GM03348 (cell line): ENCODE measurements at places on chromosomes 1 and 21.

DNA sequence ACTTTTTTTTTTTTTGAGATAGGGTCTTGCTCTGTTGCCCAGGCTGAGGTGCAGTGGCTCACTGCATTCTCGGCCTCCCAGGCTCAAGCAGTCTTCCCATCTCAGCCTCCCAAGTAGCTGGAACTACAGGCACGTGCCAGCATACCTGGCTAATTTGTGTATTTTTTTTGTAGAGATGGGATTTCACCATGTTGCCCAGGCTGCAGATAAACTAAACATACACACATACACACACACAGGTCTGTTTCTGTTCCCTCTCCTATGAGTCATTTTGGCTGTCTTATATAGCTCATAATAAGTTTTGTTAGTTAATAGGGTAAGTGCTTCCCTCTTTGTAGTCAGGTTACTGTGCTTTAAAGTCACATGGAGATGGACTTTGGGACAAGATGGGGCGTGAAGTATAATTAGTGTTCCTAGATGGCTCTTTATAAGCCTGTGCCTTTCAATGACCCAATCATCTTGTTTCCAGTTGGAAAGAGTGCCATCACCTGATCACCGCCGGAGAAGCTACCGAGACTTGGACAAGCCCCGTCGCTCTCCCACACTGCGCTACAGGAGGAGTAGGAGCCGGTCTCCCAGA lies 9.1 kb downstream of the PRPF38A start:
- no peak for DNase-seq

DNA sequence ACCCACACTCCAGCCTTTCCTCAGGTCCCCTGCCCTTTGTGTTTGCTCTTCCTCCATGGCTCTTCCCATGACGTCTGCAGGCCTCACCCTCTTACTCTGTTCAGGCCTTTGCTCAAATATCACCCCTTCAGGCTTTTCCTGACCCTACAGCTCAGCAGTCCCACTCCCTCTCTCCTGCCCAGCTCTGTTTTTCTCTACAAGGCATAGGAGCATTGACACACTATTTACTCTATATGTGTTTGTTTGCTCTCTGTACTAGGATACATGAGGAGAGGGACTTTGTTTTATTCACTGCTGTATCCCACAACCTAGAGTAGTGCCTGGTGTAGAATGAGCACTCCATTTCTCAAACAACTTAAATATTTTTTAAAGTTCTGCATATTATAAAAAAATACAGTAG lies 107.4 kb upstream of the COA6 start:
- DNase-seq: no peak

DNA sequence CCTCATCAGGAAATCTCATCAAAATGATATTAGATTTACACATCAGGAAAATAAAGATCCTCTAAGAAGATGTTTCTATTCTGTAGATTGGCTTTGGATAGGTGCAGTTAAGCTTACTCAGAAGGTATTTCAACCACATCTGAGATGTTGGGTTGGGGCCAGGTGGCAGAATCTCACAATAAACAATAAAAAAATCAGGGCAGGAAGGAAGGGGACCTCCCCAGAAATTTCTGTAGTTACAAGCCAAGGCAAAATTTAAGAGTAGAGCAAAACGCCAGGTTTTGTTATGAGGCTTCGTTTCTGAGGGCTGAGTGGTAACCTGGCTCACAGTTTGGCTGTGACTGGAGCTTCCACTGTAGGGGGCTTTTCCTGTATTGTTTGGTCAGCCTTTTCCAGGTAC lies 84.8 kb downstream of the HUNK start:
- no peak for DNase-seq

- DNase-seq: no peak
Measured at GRCh38 chr1:174497478-174497877, 49.7 kb downstream of the GPR52 start.

DNA sequence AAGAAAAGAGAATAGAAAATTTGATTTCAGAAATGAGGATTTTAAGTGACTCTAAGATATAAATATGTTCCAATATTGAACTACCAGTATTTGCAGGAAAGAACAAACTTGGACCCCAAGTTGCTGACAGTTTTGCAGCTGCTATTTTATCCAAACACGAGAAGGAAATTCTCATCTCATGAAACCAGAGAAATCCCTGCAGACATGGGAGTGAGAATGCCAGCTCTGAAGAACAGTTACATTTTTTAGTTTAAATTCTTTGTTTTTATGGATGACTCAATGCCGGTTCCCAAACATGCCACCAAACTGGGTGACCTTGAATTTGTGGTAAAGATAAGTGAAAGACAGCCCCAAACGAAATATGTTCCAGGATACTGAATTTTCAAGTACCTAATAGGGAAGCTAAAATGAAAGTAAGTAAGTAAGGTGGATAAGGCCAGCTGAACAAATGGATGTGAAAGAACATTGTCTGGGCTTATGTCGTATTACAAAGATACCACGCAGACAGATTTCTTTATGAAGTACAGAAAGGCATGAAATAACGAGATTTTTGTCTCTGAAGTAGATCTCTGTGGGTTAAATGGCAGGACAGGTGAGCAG lies 19.9 kb downstream of the TLR5 start:
- no peak for DNase-seq

GRCh38 chr1:204359474-204360255 lies at the start of gene PLEKHA6:
Gene PLEKHA6, minus strand, starts transcription at chr1:204359929. Its CDS starts 86,202 bp downstream, at chr1:204273727.
- peak; percentile 47 for DNase-seq

GRCh38 chr1:181718034-181718433 lies 234.7 kb downstream of the CACNA1E start:
- no peak for DNase-seq

GRCh38 chr1:112011202-112011601 lies 21.7 kb upstream of the KCND3 start:
- DNase-seq: peak; percentile 80

DNA sequence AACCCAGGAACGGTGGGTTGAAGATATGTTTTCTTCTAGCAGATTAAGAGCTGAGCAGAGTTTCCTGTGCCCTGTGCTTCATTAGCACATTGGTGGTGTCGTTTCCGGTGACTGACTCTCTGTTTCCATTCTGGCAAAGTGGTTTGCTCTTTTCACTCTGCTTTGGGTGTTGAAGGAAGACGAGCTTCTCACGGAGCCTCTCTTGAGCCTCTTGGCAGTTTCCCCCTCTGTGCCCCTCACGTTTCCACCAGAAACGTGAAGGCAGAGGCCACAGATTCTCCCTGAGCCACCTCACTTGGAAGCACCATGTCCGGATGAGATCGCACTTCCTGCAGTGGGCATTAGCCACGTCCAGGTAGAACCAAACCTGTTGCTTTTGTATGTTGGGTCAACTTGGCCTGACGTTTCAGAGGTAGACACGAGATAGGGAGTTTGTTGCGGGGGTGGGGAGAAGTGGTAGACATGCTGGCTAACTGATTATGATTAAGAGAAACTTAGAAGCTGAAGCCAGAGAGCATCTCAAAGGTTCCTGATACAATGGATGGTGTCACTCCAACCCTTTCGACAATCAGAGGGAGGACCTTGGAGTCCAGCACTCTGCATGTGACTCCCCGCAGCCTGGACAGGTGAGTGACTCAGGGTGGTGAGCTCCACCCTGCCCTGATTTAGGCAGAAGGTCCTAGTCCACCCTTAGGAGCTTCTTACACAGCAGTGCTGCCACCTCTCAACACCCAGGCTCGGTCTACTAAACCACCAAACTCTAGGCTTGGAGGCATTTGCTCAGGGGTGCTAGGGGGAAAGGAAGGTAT lies at the start of gene LAX1:
LAX1 (plus strand) TSS at position 155 of the 809 bp plus-strand sequence; CDS start at position 538, 383 bp downstream.
- no peak for DNase-seq

- DNase-seq: no peak
Measured at GRCh38 chr1:7578206-7578605, 192.9 kb upstream of the VAMP3 start.

GRCh38 chr1:12462586-12462985 lies 155.4 kb downstream of the DHRS3 start:
- no peak for DNase-seq

DNA sequence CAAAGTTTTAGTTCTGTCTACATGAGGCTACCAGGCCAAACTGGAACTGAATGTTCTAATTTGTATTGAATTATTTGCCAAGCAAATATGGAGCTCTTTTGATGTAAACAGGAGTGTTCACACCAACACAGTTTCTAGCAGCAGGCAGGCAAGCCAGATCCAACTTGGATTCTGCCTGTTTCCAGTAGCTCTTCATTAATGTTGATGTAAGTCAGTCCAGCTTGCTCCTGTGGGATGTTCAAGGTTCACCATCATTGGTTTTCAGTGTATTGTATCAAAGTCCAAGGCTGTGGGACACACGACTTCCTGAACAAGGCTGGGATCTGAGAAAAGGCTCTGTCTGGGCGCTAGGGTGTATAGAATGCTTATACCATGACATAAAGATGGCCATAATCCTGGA lies 68.1 kb downstream of the PAPPA2 start:
- no peak for DNase-seq

- DNase-seq: no peak
Measured at GRCh38 chr1:156935505-156936128, 15.2 kb downstream of the LRRC71 start.

GRCh38 chr1:118698911-118699310 lies 289.2 kb downstream of the TBX15 start:
- DNase-seq: no peak

DNA sequence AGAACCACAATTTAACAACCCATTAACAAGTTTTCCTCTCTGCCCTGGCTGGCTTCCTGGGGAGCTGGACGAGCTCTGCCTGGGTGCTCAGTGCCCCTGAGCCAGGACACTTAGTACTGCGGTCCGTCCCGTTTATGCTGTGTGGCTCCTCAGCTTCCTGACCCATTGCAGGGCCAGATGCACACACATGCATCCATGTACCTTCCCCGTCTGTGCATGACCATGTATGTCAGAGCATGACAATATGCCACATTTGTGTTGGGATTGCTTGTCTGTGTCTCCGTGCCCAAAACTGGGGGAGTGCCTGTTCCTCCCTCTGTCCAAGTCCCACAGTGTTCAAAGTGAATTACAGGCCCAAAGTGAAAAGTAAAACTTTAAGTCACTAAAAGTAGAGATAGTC lies 9.7 kb upstream of the TFF3 start:
- DNase-seq: no peak

DNA sequence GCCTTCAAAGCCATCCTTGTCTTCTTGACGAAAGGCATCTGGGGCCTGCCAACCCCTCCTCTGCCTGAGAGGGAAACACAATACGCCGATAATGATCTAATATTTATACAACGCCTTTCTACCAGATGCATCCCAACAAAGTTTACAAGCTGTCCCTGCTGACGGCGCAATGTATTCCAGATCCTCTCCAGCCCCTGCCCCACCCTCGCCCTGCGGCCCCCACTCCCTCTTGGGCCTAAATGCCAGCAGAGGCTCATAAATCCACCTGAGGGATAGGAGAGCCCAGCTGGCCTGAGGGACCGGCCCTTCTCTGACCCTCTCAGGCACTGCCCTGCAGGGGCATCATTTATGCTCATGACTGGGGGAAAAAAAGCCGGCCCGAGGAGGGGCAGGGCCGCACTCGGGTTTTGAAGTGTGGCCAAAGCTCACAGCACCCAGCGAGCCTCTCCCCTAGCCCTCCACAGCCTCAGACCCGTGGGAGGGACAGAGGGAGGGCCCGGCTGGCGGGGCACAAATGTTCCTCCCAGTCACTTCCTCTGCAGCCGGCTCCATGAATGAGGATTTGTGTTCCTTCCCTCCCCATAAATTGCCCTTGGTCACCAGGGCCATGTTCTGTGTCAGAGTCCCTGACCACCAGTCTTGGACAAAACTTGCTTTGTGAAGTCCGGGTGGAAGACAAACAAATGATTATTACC lies 140.3 kb downstream of the FOXD2 start:
- no peak for DNase-seq

- DNase-seq: no peak
Measured at GRCh38 chr21:46532080-46532479, 72.8 kb downstream of the S100B start.

DNA sequence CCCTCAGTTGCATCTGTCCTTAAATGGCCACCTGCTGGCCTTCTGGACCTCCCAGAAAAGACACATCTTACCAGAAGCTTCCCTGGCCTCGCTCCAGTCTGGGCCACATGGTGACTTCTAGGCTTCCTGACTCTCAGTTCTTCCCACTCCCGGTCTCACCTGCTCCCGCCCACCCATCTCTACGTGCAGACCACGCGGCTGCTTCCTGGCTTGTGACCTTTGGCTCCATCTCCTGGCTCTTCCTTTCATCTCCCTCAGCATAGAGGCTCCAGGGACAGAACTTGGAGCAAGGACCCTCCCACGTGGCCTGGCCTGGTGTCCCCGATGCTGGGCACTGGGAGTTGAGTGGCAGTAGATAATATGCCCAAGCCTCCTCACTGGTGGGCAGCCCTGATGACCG lies 124.9 kb upstream of the IRF2BP2 start:
- no peak for DNase-seq

DNA sequence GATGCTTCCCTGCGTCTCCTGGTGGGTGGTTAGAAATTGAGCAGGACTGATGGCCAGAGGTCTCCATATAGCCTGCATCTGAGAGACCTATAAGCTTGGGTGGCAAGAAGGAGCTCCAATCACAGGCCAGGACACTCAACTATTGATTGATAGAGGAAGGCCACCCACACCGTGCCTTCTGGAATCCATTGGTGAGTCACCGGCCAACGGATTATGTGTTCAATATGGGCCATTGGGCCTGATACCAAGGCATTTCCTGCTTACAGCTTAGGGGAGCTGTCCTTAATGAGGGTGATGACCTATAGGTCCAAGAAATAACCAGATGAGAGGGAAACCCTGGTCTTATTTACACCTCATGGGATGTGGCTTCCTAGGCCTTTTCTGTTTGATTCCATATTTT lies 115.1 kb downstream of the PLPP3 start:
- DNase-seq: no peak

DNA sequence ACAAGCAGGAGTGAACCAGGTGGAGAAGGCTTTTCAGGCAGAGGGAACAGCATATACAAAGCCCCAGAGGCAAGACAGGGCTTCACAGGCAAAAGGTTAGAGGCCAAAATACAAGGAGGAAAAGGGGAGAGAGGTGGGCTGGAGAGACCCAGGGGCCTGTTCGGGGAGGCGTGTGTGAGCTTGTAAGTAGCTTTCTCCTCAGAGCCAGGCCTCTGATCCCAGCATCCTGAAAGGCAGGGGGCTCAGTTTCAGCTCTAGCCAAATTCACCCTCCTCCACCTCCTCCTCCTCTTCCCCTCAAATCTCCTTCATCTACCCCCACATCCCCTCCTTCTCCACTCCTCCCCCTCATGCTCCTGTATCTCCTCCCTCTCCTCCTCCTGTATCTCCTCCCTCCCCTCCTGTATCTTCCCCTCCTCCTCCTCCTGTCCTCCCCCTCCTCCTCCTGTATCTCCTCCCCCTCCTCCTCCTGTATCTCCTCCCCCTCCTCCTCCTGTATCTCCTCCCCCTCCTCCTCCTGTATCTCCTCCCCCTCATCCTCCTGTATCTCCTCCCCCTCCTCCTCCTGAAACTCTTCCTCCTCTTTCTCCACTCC lies 148.6 kb downstream of the ST6GALNAC5 start:
- no peak for DNase-seq

- DNase-seq: no peak
Measured at GRCh38 chr1:70688580-70688979, 277.5 kb downstream of the CTH start.

- DNase-seq: no peak
Measured at GRCh38 chr1:20811916-20812315, 24.8 kb upstream of the HP1BP3 start.

DNA sequence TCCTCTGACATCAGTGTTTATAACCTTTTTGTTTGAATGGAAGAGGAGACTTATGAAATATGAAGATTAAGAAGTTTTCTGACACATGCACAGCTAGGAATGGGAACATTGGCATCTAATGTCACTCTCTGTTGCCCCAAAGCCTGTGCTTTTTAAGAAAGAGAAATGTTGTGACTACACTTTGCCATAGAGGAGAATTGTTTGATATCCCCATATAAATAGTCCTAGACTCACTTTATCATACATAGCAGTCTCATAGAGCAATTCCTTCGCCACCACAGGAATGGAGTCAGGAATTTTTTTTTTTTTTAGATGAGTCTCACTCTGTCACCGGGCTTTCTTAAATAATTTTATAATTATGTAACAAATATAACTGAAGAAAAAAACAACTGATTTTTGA lies 1.5 kb downstream of the KRTAP21-3 start:
- no peak for DNase-seq
